Mesenchymal stem cell (in vitro differentiated cells and primary cell): ENCODE measurements at places on chromosomes 16 and 17.

- no peak overlapping the region for H3K27ac ChIP-seq
- no peaks in the 10 kb centered on the region for H3K27me3 ChIP-seq
- peak; percentile 89 for DNase-seq
- no peaks in the 10 kb centered on the region for H3K36me3 ChIP-seq
- peaks cover 6% of the 10 kb centered on the region for H3K4me1 ChIP-seq
Measured at GRCh38 chr17:49104511-49105074, 28.0 kb upstream of the B4GALNT2 start.

GRCh38 chr17:67359960-67360791, 6.2 kb downstream of the PSMD12 start:
- no peak overlapping the region for H3K4me3 ChIP-seq
- no peak overlapping the region for H3K27ac ChIP-seq
- no peaks in the 10 kb centered on the region for H3K27me3 ChIP-seq

DNA sequence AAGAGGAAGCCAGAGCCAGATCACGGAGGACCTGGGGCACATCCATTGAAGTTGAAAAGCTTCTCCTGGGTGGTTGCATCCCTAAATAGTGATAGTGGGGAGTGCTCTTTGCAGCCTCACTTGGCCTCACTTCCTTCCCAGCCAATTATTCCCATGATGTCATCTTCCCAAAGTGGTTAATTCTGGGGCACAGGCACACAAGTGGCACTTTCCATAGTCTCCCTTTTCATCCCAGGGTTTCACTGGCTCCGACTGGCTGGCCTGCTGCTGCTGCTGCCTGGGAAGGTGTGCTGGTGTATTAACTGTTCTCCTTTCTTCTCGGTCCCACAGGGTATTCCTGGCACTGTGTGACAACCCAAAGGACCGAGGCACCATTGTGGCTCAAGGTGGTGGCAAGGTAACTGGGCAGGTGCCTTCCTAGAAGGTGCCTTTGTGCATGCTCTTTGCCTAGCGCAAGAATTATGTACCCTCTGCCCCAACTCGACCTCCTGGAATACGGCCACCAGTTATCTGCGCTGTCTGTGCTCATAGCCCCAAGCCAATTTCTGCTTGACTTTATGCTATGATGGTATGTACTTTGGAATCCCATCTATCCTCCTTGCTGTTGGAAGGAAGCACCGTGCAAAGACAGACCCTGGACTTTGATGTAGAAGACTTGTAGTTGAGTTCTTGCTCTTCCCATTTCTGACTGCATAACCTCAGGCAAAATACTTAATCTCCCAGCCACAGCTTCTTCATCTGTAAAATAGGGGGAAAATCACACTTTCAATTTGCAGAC, 18.4 kb downstream of the SLC35G3 start:
- no peaks in the 10 kb centered on the region for H3K4me1 ChIP-seq
- H3K4me3 ChIP-seq: no peak overlapping the region
- H3K27ac ChIP-seq: no peak overlapping the region
- no peaks in the 10 kb centered on the region for H3K36me3 ChIP-seq
- DNase-seq: no peak
- H3K27me3 ChIP-seq: peaks cover 9% of the 10 kb centered on the region

- no peak overlapping the region for H3K4me3 ChIP-seq
Measured at GRCh38 chr16:77868478-77868877, 80.1 kb downstream of the VAT1L start.
